ENCODE measurements at places on chromosomes 2 and 18.

GRCh38 chr2:181393472-181393871, 63.7 kb upstream of the ITGA4 start:
- DNase-seq = peak; percentile 54

- DNase-seq = peak; percentile 93
Measured at GRCh38 chr2:100197631-100198153, 55.3 kb upstream of the AFF3 start.

GRCh38 chr2:55092439-55092838, 42.2 kb upstream of the RTN4 start:
- DNase-seq = no peak

- no peak for DNase-seq
Measured at GRCh38 chr2:234130777-234131181, 80.3 kb downstream of the SPP2 start.

GRCh38 chr2:49237867-49238603, 83.7 kb upstream of the FSHR start:
- no peak for DNase-seq

- no peak for DNase-seq
Measured at GRCh38 chr2:229686122-229686919, 28.0 kb downstream of the DNER start.

- DNase-seq = no peak
Measured at GRCh38 chr2:159650574-159650973, 34.2 kb upstream of the BAZ2B start.

DNA sequence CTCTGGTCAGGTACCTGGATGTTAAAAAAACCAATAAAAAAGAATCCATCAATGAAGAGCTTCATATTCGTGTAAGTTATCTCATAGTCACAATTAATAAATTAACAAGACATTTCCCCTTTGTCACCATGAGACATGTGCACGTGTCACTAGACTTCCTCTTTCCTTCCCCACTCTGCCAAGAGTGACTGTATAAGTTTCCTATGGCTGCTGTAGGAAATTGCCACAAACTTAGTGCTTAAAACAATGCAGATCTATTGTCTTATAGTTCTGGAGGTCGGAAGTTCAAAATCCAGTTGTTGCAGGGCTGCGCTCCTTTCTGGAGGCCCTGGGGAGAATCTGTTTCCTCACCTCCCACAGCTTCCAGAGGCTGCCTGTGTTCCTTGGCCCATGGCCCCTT, 35.8 kb downstream of the SLC9A4 start:
- DNase-seq = no peak

- DNase-seq = peak; percentile 35
Measured at GRCh38 chr2:177262092-177262491, 2.4 kb downstream of the NFE2L2 start.

GRCh38 chr18:12827588-12827987, 56.4 kb downstream of the PTPN2 start:
- DNase-seq = no peak

GRCh38 chr2:174025271-174026121, 60.3 kb upstream of the SP3 start:
- DNase-seq = peak; percentile 96

- DNase-seq = no peak
Measured at GRCh38 chr2:190887089-190887488, 6.5 kb downstream of the GLS start.

DNA sequence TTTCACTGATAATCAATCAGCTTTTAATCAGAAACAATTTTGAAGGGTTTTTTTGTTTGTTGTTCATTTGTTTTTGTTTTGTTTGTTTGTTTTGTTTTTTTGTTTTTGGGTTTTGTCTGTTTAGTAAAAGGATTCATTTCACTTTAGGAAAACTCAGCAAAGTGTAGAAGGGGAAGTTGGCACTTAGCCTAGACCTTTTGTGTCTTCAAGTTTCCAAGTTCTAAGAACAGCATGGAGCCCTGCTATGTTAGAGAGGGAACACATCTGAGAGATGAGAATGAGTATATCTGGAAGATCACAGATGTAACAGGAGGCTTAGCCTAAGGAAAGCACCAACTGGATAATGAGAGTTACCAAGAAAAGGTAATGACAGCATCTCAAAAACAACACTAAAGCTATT, 501.5 kb downstream of the ERBB4 start:
- no peak for DNase-seq

DNA sequence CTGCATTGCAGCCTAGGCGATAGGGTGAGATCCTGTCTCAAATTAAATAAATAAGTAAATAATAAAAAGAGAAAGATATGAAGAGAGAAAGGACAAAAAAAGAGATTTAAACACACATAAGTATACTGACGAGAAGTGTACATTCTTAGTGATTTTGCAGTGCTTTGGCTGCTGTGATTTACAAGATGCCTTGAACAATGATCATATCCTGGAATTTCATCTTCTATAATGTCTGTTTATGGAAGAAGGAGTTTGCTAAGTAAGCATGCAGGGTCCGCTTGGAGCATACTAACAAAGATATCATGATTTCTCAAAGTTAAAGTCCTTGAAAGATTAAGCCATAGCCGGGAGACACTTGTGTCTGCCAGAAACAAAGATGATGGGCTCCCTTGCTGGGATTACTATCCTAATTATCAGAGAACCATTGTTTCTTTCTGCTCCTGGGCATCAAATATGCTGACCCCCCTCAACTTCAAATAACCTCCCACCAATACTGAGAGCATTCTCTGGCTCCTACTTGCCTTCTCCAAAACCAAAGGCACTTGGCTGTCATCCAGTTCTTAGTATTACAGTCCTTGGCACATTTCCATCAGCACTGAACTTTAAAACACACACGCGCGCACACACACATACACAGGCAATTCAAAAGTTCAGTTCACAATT, 47.5 kb upstream of the STAM2 start:
- peak; percentile 94 for DNase-seq

GRCh38 chr2:62014102-62014501, 108.6 kb downstream of the COMMD1 start:
- DNase-seq = peak; percentile 96

DNA sequence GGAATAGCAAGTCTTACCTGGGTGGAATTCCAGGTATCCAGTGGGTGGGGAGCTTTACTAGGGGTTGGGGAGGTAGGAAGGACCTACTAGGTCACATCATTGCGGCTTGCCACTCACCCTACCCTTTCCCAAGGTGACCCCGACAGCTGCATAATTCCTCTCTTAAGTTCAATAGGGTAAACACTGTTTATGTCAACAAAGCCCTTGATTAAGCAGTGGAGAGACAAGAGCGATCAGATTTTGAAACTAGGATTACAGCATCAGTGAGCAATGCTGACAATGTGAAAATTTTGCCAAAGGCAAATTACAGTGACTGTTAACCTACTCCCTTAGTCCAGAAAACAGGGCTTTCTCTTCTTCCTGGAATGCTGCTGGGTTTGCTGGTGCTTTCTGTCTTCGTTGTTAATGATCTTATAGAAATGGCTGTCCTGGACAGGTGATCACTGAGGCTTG, 14.5 kb downstream of the SLC19A3 start:
- no peak for DNase-seq

DNA sequence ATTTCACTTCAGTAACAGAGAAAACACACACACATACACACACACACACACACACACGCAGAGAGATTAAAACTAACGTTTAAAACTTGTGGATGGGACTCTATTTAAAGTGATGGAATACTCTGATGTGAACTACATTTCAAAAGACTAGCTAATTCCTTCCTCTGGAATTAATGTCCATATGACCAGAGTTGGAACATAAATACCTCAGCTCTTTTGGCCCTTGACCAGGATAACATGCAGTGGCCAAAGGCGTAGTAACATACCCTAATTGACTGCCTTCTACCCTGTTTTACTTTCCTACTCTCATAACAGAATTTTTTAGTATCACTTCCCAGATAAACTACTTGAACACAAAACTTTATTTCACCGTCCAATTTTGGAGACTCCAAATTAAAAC, 671.3 kb upstream of the CHAC2 start:
- no peak for DNase-seq

DNA sequence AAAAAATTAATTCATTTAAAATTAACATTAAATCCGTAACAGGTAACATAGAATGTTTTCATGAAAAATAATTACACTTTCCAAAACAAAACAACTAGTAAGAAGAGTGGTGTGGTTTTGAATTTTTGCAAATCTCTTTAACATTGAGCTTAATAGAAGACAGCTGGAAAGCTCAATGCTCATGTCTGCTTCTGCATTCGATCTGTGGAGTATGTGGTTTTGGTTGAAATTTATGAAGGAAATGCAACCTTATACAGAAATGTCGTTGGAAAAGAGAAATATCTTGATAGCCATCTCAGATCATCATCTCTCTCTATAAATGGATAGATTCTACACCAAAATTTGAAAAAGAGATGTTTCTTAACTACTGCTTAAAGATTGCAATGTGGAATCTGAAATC, 17.3 kb upstream of the FHL2 start:
- no peak for DNase-seq

DNA sequence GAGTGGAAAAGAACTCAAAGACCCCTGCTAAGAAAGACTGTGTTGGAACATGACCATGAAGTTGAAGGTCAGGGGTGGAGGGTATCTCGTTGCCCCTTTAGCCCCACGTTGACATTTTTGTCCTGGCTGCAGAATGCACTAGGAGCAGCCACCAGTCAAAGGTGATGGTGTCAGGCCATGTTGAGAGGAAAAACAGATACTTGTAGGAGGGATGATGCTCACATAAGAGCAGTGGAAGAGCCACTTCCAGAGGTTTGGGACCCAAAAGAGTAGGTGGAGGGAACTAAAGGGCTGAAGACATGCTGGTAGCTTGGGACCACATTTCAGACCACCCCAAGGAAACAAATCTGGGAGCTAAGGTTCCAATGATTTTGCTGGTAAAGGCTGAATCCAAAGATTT, 159.0 kb downstream of the MYO3B start:
- DNase-seq = no peak

DNA sequence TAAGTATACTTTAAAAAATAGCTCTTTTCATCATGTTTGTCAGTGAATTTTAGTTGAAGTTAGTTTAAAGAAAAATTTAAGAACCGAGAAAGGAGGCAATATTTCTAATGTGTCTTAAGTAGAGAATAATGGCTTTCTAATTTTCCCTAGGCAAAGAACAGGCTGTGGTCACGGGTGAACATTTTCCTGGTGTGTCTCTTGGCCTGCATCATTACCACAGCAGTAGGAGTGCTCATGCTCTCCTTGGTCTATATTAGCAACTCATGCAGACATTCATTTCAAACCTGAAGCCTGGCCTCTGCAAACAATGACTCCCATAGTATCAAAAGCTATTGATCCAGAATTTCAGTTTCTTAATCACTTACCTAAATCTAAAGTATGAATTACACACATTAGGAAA, 57.4 kb downstream of the C18orf54 start:
- no peak for DNase-seq

GRCh38 chr18:25099895-25100294, 252.1 kb downstream of the ZNF521 start:
- DNase-seq = no peak

- DNase-seq = peak; percentile 12
Measured at GRCh38 chr2:195451160-195451559, 205.9 kb upstream of the SLC39A10 start.

DNA sequence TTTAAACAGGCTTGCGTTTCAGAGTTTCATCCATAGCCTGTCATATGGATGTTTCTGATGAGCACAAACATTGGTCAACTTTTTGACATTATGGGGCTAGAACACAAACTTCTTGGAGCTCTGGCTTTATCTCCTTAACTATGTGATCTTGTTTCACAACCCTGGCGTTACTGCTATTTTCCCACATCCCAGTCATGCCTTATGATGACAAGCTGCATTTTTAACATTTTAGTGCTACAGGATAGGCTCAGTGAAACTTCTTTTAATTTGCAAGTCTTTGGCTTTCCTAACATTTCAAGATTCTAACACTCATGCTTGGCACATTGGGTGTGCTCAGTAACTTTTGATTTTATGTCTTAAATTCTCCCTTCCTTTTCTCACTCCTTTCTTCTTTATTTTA, 21.0 kb upstream of the PDE1A start:
- DNase-seq = no peak
